Left lung (tissue), 14 donors: ENCODE measurements at places on chromosomes 12 and 14.

GRCh38 chr14:40221428-40221827 lies 789.2 kb upstream of the FBXO33 start:
- H3K27me3 ChIP-seq, result no peaks in the 10 kb centered on the region
- no peaks in the 10 kb centered on the region for H3K36me3 ChIP-seq
- no peak for DNase-seq
- H3K27ac ChIP-seq, result no peak overlapping the region
- no peak overlapping the region for H3K4me3 ChIP-seq
- no peaks in the 10 kb centered on the region for H3K4me1 ChIP-seq

- H3K27ac ChIP-seq, result no peak overlapping the region
- H3K36me3 ChIP-seq, result no peaks in the 10 kb centered on the region
- no peaks in the 10 kb centered on the region for H3K27me3 ChIP-seq
- no peak for DNase-seq
- H3K4me3 ChIP-seq, result peak overlapping the region; percentile 79
These were observed 1.5 kb downstream of the CMAS start for GRCh38 chr12:22047494-22047893.

DNA sequence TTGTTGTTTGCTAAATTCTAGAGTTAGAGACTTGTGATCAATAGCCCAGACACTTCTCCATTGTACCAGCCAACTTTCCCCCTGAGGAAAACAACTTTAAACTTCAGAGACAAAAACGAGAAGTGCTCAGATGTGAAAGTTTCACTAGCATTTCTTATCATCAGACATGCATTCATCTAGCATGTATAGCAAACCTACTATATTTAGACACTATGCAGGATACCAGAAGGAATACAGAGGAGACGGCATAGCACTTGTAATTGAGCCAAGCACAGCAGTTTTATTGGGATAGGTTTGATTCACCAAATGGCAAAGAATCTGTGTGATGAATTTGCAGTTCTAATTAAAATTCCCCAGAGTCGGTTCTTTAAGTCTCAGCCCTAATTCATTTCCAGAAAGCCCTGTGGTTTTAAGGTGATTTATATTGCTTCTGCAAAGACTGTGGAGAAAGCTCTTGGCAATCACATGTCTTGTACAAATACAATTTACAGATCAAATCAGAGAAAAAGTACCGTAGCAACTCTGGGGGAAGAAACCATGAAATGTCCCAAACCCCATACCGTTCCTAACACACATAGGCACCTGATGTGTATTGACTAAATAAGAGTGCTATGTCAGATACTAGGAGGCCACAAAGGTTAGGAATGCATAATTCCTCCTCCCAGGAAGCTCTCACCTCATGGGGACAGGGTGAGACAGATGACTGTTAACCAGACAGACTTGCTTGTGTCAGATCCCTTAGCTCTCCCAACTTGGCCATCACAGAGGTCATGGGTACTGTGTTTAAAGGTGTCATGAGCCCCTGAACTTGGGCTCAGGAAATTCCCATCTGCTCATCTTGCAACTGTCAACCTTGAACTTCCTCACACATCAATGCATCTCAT lies 69.6 kb upstream of the KRAS start:
- no peak for DNase-seq
- H3K27ac ChIP-seq, result no peak overlapping the region
- no peak overlapping the region for H3K4me3 ChIP-seq
- no peaks in the 10 kb centered on the region for H3K27me3 ChIP-seq
- H3K4me1 ChIP-seq, result no peaks in the 10 kb centered on the region

DNA sequence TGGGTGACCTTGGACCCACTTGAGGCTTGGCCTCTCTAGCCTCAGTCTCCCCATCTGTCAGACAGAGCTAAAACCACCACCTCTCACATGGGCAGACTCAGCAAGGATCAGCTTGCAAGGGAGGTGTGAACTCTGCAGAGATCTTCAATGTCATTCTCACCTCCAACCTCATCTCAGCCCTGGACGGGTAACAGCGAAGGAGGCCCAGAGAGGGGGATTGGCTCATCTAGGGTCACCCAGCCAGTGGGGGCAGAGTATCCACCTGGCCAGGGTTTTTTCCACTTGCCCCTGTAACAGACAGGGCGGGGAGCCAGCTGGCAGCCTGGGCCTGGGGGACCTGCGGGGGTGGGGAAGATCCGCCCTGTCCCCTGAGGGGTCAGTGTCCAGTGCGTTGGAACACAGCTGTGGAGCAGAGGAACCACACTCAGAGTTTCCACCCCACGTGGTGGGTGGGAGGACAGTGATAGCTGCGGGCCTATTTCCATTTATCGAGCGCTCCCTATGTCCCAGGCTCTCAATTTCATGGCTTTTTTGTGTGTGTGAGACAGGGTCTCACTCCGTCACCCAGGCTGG lies 27.4 kb downstream of the DTX1 start:
- H3K27me3 ChIP-seq, result peaks cover 59% of the 10 kb centered on the region
- H3K27ac ChIP-seq, result no peak overlapping the region
- H3K36me3 ChIP-seq, result no peaks in the 10 kb centered on the region
- peak; percentile 10 for DNase-seq
- H3K4me3 ChIP-seq, result no peak overlapping the region

DNA sequence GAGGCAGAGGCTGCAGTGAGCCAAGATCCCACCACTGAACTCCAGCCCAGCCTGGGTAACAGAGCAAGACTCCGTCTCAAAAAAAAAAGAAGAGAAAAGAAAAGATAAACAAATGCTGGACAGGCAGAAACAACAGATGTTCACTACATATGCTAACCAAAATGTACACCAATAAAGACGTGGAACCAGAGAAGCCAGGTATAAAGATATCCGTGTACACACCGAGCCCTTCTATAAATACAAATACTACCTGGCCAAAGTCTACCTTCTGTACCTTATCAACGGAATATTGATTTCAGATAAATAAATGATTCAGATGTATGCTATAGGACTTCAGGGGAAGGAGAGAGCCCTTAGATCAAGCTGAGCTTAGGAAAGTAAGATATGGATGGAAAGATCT lies 10.8 kb upstream of the KRT8 start:
- no peaks in the 10 kb centered on the region for H3K27me3 ChIP-seq
- DNase-seq, result no peak
- H3K4me3 ChIP-seq, result no peak overlapping the region
- no peaks in the 10 kb centered on the region for H3K4me1 ChIP-seq
- H3K27ac ChIP-seq, result no peak overlapping the region
